ENCODE measurements at places on chromosomes 5 and 9.

- DNase-seq = no peak
These were observed 67.7 kb downstream of the KCNT1 start for GRCh38 chr9:135769489-135770202.

DNA sequence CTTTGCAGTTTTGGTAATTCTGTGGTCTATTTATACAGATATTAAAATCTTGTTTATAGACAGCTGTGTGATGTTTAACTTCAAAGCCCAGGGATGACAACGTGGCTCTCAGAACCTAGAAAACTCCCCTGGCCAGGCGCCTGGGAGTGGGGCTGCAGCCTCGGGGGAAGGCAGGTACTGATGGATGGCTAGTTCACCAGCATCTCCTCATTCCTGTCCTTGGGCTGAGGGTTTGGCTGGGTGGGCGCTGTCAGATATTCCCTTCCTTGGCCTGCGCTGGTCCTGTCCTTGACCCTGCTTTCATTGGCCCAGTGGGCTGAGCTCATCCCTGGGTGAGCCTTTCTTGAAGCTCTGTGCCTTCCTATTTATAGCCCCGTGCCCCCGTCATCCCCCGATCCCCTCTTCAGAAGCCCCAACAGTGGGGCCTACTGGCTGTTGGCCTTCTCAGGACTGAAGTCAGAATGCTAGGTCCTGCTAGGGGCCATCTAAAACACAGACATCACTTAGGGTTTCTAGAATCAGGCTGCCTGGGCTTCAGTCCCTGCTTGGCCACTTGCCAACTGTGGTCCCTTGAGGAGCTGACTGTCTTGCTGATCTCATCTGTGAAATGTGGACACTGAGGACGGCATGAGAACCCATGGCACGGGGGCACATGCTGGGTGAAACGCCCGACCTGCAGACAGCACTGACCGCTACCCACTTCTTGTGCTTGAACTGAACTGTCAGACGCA lies 20.9 kb downstream of the SH3GLB2 start:
- DNase-seq = no peak

DNA sequence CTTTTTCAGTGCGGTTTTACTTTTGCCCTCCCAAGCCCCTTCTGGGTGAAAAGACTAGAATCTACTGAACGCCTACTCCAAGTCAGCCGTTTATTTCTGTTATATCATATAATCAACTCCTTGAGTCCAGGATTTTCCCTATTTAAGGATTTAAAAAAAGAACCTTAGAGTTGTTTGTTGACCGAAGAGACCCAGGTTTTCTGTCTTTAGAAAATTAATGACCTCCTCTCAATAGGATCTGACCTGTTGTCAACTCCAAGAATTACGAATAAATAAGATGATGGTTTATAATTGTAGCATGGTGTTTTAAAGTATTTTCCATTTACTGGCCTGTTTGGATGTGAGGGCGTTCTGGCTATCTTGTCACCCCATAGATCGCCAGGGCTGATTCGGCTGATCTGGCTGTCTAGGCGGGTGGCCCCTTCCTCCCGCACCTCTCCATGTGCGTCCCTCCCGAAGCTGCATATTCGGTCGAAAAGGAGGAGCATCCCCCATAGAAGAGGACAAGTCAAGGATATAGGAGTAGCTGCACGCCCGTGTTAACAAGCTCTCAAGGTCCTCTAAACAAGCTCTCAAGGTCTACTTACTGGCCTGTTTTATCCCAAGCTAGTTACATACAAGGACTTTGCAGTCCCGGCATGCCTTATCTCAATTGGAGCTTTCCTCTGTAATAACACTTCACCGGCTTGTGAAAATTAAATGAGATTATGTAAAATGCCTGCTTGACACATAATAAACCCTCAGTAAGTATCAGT lies 1.1 kb upstream of the UBAP2 start:
- no peak for DNase-seq

DNA sequence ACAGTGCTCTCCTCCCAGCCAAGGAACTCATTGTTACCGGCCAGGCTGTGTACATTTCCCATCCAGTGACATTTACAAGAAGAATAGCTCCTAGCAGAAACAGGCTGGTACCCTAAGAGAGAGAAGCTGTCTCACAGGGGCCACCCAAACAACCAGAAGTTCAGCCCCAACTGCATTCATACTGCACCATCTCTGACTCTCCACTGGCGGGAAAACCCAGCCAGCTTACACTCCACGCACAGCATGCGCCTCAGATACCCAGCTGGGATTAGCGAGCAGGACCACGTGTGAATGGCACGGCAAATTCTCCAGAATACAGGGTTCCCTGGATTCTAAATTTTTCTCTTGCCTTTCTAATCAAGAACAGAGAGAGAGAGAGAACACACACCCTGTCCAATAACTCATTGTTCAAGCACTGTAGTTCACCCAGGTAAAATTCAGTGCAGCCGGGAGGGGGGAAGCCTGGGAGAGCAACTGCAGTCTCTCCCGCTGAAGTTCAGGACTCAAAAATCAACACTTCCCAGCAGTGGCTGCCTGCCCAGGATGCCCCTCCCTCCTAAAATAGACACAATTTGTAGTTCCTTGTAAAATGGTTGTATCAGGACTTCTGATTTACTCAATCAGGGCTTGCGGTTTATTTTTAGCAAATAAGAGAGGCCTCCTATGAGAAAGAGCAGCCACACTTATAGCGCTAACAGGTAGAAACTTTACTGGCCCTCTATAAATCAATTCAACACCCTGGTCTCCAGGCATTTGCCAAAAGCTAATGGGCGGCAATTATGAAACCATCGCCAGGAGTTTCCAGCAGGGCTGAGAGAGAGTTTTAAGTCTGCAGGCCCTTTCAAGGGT lies 2.2 kb downstream of the COL23A1 start:
- peak; percentile 15 for DNase-seq

DNA sequence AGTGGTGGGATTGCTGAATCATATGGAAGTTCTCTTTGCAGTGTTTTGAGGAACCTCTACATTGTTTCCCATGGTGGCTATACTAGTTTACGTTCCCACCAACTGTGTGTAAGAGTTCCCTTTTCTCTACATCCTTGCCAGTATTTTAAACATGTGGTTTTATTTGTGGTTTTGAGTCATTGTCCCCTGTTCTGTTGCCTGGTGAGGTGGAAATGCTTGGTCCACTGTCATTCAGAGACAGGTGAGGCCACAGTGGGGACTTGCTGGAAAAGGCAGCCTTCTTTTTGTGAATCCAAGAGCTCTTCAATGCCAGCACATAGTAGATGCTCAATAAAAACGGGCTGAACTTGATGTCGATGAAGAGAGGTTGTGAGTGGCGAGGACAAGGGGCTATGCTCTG lies 44.2 kb downstream of the SH3PXD2B start:
- DNase-seq = peak; percentile 80

- DNase-seq = no peak
These were observed 1.4 kb upstream of the C5orf15 start for GRCh38 chr5:133969654-133970324.

GRCh38 chr5:66273121-66273520 lies 129.0 kb downstream of the SREK1 start:
- DNase-seq = no peak

GRCh38 chr5:139783436-139783965 lies 12.1 kb upstream of the PSD2 start:
- peak; percentile 18 for DNase-seq

DNA sequence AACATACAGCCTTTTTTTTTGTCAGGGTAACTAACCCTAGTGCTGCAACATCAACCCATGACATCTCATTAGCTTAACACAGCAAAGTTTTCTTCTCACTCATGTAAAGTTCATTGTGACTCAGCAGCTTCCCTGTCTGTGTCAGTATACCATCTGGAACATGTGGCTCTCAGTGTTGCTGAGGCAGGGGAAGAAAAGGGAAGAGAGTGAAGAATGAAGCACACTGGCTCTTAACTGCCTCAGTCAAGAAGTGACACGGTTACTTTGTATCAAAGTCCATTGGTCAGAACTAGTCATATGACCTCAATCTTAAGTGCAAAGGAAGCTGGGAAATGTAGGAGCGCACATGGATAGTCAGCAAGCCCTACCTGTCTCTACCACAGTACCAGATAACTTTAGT lies 185.0 kb upstream of the ELL2 start:
- DNase-seq = peak; percentile 87

DNA sequence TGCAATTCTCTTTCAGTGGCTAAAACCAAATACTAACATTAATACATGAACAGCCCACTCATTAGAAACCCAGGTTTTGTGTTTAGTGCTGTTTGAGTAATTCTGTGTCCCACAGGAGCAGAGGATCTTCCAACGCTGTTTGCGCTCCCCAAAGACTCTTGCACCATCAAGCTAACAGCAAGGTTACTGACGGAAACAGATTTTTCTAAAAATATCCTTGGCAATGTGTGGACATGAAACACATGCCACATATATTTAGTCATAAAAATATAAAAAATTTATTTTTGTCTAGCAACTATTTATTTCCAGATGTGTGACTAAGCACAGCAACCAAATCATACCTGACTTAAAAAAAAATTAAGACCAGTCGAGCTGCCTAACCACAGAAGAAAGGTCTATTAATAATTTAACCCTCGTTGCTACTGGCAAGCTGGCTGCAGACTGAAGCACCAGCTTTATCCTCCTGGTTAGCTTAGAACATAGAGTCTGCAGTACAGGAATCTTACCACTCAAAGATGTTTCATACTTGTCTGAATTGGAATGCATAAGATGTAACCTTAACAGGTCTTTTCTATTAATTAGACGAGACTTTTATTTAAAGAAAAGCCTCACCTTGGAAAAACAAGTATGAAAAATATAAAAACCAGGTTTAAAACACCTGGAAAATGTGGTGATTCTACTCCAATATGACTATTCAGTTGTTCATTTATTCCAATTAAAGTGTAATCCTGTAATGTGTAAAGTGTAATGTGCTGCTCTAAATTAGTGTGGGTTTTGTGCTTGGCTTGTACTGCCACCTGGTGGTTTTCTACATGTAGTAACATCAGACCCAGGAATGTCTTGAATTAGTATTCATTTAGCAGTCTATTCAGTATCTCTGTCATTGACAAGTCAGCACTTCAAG lies 272.5 kb downstream of the EPB41L4A start:
- DNase-seq = peak; percentile 93

DNA sequence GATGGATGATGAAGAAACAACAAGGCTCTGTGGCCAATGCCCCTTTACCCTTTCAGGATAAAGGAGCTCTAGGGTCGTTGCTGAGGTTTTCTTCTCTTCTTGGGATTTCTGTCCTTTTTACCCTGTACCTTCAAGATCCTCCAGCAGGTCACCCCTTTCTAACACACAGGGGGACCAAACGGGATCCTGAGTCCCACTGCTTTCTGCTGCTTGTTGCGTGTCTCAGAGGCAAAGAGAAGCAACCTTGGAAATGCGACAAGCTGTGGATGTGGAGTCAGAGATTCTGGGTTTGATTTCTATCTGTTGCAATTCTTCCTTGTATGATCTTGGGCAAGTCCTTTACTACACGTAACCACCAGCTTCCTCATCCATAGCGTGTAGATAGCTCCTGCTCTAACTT lies 20.5 kb downstream of the GLRA1 start:
- no peak for DNase-seq

DNA sequence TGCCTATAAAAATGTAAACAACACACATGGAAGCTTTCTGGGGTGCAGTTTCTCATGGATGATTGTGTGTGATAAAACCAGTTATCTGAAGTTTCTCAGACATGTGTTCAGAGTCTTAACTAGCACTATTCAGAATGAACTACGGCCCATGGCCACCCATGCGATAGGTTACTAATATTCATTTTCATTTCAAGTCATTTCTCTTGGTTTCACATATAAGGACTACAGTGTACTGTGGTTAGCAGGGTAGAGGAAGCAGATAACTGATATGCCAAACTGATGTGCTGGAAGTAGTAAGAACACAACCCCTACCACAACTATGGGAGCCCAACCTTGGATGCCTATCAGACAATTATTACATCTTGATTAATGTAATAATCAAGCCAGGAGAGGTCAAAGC lies 372.1 kb downstream of the DTWD2 start:
- DNase-seq = no peak

DNA sequence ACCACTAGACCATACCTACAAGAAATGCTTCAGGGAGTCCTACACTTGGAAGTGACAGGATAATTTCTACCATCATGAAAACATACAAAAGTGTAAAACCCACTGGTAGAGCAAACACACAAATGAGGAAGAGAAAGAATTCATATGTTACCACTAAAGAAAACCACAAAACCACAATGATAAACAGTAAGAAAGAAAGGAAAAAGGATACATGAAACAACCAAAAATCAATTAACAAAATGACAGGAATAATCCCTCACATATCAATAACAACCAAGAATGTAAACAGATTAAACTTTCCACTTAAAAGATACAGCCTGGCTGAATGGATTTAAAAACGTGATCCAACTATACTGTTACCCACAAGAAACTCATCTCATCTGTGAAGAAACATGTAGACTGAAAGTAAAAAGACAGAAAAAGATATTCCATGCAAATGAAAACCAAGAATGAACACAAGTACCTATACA lies 83.4 kb downstream of the LPAR1 start:
- DNase-seq = peak; percentile 60

- DNase-seq = peak; percentile 23
These were observed at the start of gene NTRK2 for GRCh38 chr9:84669288-84670137. TSS of gene NTRK2 (plus strand) at chr9:84669729. CDS start at chr9:84670749, 1,020 bp downstream.

- DNase-seq = no peak
These were observed 852 bp downstream of the ZNF354C start for GRCh38 chr5:179061025-179061424.

- no peak for DNase-seq
These were observed 88.4 kb downstream of the ENC1 start for GRCh38 chr5:74552101-74552500.

GRCh38 chr9:73154271-73154670 lies 2.6 kb downstream of the ANXA1 start:
- DNase-seq = no peak

DNA sequence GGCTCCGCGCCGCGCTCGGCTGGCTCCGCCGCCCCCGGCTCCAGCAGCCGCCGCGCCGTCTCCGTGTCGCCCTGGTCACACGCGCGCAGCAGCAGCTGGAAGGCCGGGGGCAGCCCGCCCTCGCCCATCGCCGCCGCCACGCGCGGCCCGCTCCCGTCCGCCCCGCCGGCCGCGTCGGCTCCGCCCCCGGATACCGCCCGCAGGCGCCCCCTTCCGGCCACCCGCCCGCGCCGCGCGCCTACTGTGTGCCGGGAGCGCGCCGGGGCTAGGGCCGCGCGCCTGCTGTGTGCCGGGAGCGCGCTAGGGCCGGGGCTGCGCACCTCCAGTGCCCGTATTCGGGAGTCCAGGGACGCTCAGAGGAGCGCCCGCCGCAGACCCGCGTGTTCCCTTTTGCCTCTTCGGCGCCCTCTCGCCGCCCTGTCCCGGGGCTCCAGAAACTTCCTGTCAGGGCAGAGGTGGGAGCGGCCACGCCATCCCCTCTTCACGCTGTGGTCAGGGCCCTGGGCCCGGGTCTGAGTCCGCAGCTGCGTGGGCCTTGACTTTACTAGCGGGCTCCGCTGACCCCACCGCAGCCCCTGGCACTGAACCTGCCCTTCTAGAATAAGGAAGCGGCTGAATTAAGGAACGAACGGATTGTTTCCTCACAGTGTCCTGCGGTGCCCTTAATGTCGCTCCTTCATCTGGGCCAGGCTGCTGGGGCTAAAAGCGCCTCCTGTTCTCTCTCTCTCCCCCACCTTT lies at the start of gene ANKS6:
Gene ANKS6, minus strand, starts transcription at position 192 of the 738 bp plus-strand sequence. Its CDS starts 64 bp downstream, at position 128.
- peak; percentile 78 for DNase-seq

- DNase-seq = no peak
These were observed 51.4 kb downstream of the TRIP13 start for GRCh38 chr5:943918-944620.

GRCh38 chr9:82757924-82758323 lies 305.0 kb downstream of the RASEF start:
- no peak for DNase-seq

- no peak for DNase-seq
These were observed 285.7 kb downstream of the HCN1 start for GRCh38 chr5:45410304-45410995.

- DNase-seq = no peak
These were observed 359.3 kb downstream of the TMEM161B start for GRCh38 chr5:87909382-87909781.

GRCh38 chr5:131214609-131215227 lies 44.0 kb downstream of the LYRM7 start:
- no peak for DNase-seq

Measured in fibroblast of skin of right quadriceps (primary cell).